ENCODE measurements at places on chromosomes 11 and 22. TPM values are rescaled to one million over a fixed set of nuclear protein-coding genes. Genes with fewer than 3 reads are reported as not detected.

APOBEC3G gene
- total RNA-seq: 11.0 TPM

PAX6 gene
- total RNA-seq: 0.26 TPM

MMP8 gene
- not detected for total RNA-seq

POU2AF2 gene
- not detected for total RNA-seq

TEX12 gene
- 0.13 TPM for total RNA-seq

OR10G7 gene
- not detected for total RNA-seq

MUC15 gene
- not detected for total RNA-seq

HIPK3 gene
- total RNA-seq: 95.6 TPM

CD3D gene
- not detected for total RNA-seq

GGT1 gene
- total RNA-seq: 0.79 TPM

EMID1 gene
- not detected for total RNA-seq

OR52K1 gene
- total RNA-seq: not detected

DCHS1 gene
- 5.4 TPM for total RNA-seq

DEUP1 gene
- not detected for total RNA-seq

VSTM5 gene
- 0.12 TPM for total RNA-seq

CALCA gene
- total RNA-seq: not detected

EFCAB6 gene
- total RNA-seq: 2.4 TPM

LGALS12 gene
- not detected for total RNA-seq

CSF2RB gene
- 1.5 TPM for total RNA-seq

OOSP4A gene
- total RNA-seq: not detected

OR5D14 gene
- not detected for total RNA-seq

NCAM1 gene
- 0.13 TPM for total RNA-seq

RAB39A gene
- total RNA-seq: not detected

GGTLC2 gene
- total RNA-seq: not detected

STX3 gene
- 16.5 TPM for total RNA-seq

ZNF70 gene
- total RNA-seq: 4.5 TPM

JAML gene
- total RNA-seq: not detected

LMO2 gene
- 92.6 TPM for total RNA-seq

MAFF gene
- total RNA-seq: 44.0 TPM

PGA5 gene
- total RNA-seq: not detected

KCNA4 gene
- not detected for total RNA-seq

PKDREJ gene
- 0.06 TPM for total RNA-seq

MS4A7 gene
- total RNA-seq: not detected

SLC17A6 gene
- not detected for total RNA-seq

SLC22A9 gene
- not detected for total RNA-seq

SLC5A4 gene
- 0.13 TPM for total RNA-seq

LAYN gene
- total RNA-seq: 27.1 TPM

MCHR1 gene
- 0.13 TPM for total RNA-seq

Data from aortic smooth muscle cell (primary cell).